ENCODE measurements at places on chromosomes 5 and 9. TPM values are rescaled to one million over a fixed set of nuclear protein-coding genes. Genes with fewer than 3 reads are reported as not detected.

DNA sequence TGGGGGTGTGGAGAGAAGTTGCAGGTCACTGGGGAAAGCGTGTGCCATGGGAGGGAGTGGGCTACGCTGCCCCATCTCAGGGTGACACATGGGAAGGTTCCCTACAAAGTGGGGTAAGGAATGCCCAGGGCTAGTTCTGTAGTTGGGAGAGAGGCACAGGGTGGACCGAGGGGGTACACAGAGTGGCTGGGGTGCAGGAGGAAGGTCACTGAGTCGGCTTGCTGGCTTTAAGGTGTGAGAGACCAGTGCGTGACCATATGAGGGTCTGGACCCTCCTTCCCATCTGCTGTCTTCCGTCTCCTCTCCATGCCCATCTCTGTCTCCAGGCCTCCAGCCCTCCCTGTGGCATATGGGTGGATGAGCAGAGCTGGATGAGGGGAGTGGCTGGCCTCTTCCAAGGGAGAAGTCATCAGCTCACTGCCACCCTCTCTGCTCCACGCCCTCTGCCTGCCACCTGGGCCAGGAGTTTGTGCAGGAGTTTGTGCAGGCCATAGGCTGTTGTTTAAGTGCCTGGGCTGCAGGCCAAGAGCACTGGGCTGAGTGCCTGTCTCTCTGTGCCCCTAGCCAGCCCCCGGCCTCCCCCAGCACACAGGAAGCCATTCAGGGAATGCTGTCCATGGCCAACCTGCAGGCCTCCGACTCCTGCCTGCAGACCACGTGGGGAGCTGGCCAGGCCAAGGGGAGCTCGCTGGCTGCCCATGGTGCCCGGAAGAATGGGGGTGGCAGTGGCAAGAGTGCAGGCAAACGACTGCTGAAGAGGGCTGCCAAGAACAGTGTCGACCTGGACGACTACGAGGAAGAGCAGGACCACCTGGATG is 96.8 kb downstream of the PHF2 start:
- H3K27me3 ChIP-seq, result no peaks in the 10 kb centered on the region
- peaks cover 4% of the 10 kb centered on the region for H3K36me3 ChIP-seq
- no peak for DNase-seq
- H3K4me3 ChIP-seq, result no peak overlapping the region
- H3K27ac ChIP-seq, result no peak overlapping the region
- no peaks in the 10 kb centered on the region for H3K4me1 ChIP-seq

DNA sequence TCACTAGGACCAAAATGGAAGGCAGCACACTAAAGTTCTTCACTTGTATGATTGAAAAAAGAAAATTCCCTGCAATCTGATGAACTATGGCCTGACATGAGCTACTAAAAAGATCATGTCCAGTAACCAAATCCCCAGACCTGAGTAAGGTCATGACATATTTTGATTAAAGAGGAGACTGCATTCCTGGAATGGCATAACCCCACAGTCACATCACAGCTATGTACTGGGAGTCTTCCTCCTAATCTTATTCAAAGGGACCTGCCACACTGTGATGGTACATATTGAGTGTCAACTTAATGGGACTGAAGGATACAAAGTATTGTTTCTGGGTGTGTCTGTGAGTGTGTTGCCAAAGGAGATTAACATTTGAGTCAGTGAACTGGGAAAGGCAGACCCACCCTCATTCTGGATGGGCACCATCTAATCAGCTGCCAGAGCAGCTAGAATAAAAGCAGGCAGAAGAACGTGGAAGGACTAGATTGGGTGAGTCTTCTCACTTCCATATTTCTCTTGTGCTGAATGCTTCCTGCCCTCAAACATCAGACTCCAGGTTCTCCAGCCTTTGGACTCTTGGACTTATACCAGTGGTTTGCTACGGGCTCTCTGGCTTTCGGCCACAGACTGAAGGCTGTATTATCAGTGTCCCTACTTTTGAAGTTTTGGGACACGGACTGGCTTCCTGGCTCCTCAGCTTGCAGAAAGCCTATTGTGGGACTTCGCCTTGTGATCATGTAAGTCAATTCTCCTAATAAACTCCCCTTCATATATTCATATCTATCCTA is 345.0 kb downstream of the TMEM38B start:
- no peaks in the 10 kb centered on the region for H3K36me3 ChIP-seq
- H3K27me3 ChIP-seq, result no peaks in the 10 kb centered on the region
- no peaks in the 10 kb centered on the region for H3K4me1 ChIP-seq

The GFRA3 gene
- 0.83 TPM for total RNA-seq

DNA sequence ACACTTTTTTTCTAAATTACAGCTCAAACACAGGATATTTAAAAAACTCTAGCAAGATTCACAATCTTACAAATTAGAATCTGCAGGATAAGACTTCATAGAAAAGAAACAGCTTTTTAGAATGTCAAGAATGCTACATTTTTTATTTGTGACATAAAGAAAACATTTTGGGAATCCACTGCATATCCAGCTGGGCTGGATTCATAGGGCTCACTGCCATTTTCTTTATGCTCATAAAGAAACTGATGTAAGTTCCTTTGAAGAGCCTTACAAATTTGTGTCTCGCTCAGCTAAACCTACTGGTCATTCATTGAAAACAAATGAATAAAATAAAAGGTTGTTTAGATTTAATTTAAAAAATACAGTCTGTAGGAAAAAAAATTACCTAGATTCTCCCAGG is 332.3 kb downstream of the TRPM3 start:
- peaks cover 19% of the 10 kb centered on the region for H3K27me3 ChIP-seq
- no peaks in the 10 kb centered on the region for H3K36me3 ChIP-seq
- H3K4me3 ChIP-seq, result no peak overlapping the region
- no peak for DNase-seq

DNA sequence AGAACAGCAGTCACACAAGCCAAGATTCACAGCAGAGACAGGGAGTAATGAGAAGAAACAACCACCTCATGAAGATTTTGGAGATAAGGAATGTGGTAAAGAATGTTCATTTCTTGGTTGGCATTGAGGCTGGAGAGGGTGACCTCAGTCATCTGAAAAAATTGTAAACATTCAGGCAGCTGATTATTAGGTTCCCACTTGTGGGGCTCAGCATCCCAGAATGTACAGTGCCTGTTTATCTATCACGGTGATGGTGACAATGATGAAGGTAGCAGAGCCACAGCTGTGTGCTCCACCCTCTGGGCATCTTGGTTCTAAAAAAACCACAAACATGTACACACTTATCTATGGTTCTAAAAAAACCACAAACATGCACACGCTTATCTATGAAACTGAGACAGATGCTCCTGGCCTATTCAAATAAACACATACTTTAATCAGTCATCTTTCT is 143.9 kb upstream of the MOCS2 start:
- no peak overlapping the region for H3K27ac ChIP-seq
- H3K4me3 ChIP-seq, result no peak overlapping the region
- no peaks in the 10 kb centered on the region for H3K27me3 ChIP-seq
- no peak for DNase-seq

DNA sequence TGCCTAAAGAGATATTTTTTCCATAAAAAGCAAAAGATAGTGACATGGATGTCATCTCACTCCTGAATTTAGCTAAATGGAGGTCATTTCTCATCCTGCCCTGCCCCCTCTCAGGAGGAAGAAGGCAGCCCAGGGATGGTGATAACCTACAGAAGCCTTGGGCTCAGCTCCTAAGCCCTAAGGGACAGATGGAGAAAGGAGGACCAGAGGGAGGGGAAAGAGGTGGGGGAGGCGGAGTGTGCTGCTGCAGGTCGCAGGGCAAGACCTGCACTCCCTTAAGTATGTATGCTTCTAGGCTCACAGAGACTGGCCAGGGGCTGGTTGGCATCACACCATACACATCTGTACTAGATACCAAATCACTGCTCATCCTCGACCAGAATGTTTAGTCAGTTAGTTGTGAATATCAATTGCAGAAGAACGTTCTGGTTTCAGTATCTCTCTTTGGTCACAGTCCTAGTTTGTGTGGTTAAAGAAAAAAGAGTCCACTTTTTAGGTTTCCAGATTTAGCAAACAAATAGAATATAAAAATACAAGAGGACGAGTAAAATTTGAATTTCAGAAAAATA is 18.4 kb upstream of the CDKN2AIPNL start:
- H3K4me3 ChIP-seq, result no peak overlapping the region
- H3K4me1 ChIP-seq, result peaks cover 10% of the 10 kb centered on the region
- no peaks in the 10 kb centered on the region for H3K36me3 ChIP-seq
- H3K27me3 ChIP-seq, result no peaks in the 10 kb centered on the region

DNA sequence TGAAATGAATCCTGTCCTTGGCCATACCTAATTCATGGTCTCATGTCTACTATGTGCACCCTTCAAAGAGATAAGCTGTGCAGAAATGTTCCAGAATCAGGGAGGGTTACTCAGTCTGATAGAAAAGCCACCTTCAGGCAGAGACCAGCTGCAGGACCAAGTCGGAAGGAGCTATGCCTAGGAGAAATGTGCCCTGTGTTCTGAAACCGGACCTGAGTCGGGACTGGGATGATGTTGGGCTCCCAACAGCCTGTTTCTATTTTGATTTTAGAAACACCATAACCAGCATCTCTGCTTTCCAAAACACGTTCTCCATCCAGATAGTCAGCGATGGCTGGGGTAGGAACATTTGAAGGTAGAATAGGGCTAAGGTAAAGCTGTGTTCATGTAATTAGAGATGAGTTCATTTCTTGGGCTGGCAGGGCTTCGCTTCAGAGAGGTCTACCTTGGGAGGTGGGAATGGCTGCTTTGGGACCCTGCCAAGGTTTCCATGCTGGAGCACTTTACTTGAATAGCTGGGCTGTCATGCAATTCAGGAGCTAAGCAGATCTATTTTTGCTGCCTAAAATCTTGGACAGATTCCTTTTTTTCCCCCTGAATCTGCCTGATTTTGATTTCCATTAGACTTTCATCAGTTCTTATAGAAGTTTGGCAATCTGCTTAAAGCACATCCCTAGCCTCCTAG is 2.8 kb downstream of the ADCY2 start:
- no peaks in the 10 kb centered on the region for H3K36me3 ChIP-seq
- H3K27me3 ChIP-seq, result peaks cover 30% of the 10 kb centered on the region
- no peaks in the 10 kb centered on the region for H3K4me1 ChIP-seq
- no peak overlapping the region for H3K4me3 ChIP-seq

DNA sequence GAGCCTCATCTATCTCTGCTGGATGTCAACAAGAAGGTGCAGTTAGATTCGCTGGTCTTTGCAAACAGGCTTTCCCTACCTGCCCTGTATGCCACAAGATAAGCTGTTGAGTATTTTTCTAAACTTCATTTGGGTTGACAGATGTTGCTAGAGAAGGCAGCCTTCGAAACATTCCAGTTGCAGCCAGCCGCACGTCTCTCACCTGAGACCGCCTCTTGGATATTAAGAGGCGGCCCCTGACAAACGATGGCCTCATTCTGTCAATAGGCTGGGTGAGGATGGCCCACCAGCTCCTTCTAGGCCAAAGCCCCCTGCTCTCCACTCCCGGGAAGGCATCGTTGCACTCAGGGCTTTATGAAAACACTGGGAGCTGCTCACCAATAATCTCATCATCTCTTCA is 181.6 kb downstream of the DAB2IP start:
- no peak for DNase-seq
- H3K36me3 ChIP-seq, result no peaks in the 10 kb centered on the region
- H3K4me1 ChIP-seq, result no peaks in the 10 kb centered on the region
- H3K4me3 ChIP-seq, result no peak overlapping the region

DNA sequence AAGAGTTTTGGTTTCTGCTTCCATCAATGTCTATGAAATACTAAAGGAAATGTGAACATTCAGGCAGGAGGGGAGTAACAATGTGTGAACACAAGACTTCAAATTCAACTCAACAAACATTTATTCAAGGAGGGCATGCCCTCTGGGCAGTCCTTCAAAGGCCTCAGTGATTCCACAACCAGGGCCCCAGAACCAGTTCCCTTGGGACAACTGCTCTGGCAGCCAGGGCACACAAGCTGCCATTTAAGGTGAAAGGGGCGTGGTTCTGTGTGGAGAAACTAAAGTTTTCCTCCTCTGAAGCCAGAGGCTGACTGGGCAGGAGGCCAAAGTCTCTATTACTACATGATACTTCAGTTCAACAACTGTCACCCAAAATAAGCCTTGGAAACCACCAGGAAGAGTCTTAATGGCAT is 3.2 kb downstream of the RBM18 start:
- H3K4me1 ChIP-seq, result peaks cover 28% of the 10 kb centered on the region
- H3K36me3 ChIP-seq, result peaks cover 25% of the 10 kb centered on the region
- no peak overlapping the region for H3K4me3 ChIP-seq

The GARIN3 gene
- total RNA-seq, result not detected

The FRMD3 gene
- 0.93 TPM for total RNA-seq

All from Calu3 (cell line).